ENCODE measurements at places on chromosomes 3 and 15.

- no peak for DNase-seq
Observed at GRCh38 chr3:122974764-122975162, 52.8 kb downstream of the SEMA5B start.

DNA sequence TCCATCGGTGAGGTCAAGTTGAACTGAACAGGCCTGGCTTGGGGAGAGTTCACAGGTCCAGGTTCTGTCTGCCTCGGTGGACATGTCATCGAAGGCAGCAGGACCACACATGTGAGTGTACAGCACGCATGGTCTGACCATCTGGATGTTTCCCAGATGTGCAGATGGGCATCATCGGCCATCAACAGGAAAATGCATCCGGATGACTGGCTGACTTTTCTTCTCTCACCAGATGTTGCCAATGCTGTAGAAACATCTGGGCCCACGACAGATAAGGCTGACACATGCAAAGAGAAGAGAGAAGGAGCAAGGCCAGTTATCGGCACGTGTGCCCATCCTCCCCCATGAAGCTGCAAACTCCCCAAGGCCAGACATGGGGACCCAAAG, 45.1 kb downstream of the NOX5 start:
- DNase-seq = no peak

- no peak for DNase-seq
Observed at GRCh38 chr3:143443851-143444331, 324.3 kb downstream of the CHST2 start.

GRCh38 chr3:183541738-183542137, 13.8 kb downstream of the KLHL6 start:
- DNase-seq = no peak

DNA sequence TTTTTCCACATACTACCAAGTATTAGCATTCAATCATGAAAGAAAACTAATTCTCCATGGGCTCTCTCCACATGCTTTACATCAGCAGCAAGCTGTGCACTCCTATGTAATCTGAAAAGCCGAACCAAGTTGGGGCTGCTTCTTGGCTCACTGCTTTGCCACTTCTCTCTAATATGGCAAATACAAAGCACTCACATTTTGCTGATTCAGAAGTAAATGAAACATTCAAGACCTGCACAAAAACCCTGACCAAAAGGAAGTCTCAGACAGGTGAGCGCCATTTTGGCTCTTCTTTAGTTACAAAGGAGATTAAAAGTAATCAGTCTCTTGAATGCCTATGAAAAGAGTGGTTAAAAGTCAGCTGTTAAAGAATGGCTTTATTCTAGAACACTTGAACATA, 915.2 kb downstream of the FHIT start:
- DNase-seq = no peak

DNA sequence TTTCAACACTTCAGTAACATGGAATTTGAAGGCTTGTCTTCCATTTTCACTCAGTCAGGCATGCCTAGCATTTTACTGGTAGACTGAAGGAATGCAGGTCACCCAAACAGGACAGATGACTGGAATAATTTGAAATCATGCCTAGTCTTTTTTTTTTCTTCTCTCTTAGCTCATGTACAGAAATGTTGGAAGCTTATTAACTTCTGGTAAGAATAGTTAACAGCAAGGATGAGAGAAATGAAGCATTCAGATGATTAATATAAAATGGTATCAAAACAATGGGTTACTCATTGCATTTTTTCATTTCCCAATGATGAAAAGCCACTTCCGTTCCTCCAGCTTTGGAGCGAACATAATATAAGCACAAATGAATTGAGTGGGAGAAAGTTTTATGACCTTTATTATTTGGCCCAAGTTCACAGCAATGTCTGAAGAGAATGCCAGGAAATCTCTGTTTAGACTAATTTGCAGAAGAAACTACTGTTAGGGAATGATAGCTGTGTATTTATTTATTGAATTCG, 431.6 kb upstream of the RASGRP1 start:
- DNase-seq = no peak

GRCh38 chr15:33458421-33458820, 147.7 kb downstream of the RYR3 start:
- DNase-seq = no peak

DNA sequence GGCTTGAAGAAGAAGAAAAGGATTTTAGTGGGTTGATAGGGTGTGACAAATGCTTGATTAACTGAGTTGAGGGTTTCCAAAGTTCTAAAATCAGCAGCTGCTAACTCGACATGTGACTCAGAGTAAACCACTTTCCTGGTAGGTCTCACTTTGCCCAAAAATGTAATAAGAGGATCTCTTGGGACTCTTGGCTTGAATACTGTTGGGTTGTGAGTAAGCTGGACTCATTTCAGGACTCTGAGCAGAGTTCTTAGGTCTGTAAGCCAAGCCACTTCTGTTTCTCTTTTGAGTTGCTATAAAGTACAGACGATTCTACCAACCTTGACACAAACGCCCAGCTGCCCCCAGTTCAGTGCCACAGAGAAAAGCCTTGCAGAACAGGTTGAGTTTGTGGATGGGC, 241.1 kb downstream of the ZNF621 start:
- DNase-seq = no peak

DNA sequence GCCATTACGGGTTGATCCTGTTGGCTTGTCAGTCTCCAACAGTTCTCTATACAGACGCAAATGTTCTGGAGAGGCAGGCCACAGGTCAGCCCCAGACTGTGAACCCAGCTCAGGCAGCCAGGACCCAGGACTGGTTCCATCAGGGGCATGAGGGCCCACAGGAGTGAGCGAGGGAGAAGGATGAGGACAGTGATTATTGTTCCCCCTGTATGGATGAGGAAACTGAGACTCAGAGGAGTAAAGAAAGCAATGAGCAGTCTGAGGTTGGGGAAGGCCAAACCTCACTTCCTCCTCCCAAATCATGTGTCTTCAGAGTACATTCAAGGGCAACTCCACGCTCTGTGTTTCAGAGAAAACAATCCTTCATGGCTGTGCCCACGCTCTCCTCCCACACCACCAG, 121.9 kb downstream of the RPLP1 start:
- no peak for DNase-seq

GRCh38 chr3:111948786-111949185, 30.0 kb upstream of the ABHD10 start:
- no peak for DNase-seq

DNA sequence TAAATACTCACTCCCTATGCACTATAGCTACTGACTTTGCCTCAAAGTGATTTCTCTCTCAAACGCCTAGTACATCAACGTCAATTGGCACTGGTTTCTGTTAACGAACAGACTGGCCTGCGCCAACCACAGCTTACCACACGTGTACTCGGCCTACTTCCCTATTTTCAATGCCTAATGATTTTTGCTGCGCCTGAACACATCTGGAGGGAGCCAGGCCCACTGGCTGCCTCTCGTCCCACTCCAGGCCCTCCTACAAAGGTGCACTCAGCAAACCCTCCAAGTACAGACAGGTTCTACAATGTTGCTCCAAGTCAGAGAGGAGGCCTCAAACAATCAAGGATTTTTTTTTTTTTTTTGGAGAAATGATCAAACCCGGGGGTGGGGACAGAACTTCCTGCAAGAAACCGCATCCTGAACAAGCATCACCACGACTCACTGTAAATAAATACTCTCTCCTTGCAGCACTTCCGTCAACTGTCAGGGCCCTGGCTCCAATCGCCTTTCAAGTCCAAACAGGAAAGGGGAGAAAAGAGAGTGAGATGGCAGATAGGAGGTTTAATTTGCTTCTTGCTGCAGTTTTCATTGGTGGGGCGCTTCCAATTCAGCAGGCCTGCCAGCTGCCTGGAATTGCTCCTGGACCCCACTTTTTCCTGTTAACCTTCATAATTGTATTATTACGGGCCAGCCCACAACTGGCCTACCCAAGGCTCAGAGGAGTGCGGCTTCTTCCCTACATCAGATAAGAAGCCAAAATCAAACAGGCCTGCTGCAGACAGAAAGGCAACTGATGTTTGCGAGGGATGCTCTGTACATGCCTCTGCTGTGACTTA, 139.3 kb downstream of the FOXP1 start:
- no peak for DNase-seq

- DNase-seq = peak; percentile 50
Observed at GRCh38 chr3:141308588-141309218, 59.6 kb upstream of the ZBTB38 start.

- no peak for DNase-seq
Observed at GRCh38 chr3:112000367-112000771, 1.6 kb downstream of the TAGLN3 start.

DNA sequence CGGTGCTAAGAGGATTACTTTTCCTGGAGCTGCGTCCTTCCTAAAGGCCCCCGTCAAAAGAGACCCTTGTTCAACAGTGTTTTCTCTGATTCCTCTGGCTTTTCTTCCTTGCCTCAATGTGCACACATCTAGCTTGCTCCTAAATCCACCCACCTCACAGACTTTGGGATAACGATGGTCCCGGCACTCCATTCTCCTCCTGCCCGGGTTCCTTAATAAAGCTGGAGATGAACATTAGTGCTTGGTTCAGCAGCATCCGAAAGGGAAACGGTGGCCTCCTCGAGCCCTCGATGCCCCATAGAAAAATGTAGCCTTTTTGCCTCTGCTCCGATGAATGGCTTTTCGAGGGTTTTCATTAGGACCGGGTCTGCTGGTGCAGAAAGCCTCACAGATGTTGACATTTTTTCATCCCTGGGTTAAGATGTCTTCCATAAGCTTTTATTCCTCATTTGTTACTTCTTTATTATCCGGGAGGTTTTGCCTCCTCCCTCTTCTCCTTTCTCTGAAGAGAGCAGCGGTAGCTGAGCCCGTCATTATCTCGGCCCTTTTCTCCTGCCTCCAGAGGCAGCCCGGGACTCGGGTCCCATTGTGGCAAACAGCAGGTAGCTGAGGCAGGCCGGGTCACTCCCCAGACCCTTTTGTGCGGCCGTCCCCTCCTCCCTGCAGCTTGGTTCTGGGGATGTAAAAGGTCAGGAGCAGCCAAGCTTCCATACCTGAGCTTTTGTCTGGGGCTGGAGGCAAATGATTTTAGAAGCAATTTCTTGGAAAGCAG, 64.6 kb downstream of the CPN2 start:
- DNase-seq = no peak

DNA sequence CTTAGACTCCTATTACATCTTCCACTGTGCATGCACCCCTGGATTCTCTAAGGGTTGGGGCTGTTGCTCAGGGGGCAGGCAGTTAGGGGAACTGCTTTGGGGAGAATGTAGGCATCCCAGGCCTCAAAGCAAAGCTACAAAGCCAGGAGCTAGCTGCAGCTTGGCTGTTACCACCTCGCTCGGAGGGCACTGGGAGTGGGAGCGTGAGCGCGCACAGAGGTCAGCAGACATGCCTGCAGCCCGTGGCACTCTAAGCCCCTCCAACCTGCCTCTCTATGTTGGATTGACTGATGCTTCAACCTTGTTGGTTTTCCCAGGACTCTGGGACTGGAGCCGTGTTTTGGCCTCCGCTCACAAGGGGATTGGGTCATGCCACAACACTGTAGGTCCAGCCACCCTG, 69.8 kb downstream of the CPN2 start:
- no peak for DNase-seq

DNA sequence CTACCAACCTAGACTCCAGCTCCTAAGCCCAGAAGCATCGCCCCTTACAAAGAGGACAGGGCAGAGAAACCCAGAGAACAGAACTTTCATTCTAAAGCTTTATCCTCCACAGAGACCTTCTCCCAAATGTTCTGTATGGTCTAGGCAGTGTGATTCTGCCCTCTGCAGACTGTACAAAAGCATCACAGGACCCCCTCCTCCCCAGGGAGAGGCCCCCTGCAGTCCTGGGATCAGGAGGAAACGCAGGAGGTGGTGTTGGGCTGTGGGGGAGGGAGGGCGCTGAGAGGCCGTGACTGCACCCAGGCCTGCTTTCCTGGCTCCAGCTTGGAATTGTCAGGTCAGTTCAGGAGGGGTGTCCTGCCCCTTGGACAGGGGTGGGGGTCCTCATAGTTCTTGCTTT, 101.3 kb downstream of the DGKG start:
- DNase-seq = no peak

DNA sequence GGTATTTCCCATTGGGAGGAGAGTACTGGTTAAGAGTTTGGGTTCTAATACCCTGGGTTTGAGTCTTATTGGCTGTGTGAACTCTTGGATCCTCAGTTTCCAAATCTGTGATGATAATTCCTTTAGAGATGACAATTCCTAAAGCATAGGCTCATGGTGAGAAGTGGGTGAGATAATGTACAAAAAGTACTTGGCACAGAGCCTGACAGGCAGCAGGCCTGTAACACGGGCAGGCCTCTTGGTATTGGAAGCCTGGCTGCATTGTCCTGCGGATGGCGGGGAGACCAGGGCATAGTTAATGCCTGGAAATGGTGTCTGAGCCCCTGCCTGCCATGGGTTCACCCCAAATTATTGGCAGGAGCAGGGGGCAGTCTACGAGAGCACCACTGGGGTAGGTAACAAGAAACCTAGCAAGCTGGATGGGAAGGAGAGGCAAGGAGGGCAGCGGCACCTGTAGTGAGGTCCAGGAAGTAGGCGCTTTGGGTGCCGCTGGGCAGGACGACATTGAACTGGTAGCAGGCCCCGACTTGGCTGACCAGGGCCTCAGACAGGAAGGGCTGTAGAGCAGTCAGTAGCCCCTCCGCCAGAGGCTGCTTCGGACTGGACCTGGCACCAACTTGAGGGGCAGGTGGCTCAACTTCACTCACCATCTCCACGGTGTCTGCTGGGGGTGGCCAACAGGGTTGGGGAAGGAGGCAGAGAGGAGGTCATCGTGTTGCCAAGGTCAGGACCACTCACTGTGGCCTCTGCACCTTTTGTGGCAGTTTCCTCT, 7.7 kb downstream of the STOML1 start:
- no peak for DNase-seq

GRCh38 chr15:57697588-57697987, 8.9 kb upstream of the POLR2M start:
- DNase-seq = no peak

DNA sequence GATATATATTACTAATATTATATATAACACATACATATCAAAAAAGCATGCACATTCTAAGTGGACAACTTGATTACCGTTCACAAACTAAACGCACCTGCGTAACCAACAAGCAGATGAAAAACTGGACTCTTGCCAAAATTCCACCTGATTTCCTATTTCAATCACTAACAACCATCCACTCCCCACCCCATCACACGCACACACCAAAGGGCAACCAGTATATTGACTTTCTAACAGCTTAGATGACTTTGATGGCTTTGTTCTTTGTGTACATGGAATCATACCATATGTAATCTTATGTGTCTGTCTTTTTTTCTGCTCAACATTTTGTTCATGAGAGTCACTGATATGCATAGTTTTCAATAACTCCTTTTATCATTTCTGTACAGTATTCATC, 496.8 kb upstream of the ARRDC4 start:
- no peak for DNase-seq

- no peak for DNase-seq
Observed at GRCh38 chr3:82287562-82287961, 526.1 kb upstream of the GBE1 start.

GRCh38 chr3:4979428-4980228, at the start of gene BHLHE40:
TSS of gene BHLHE40 (plus strand) at chr3:4979437. CDS start at chr3:4979719, 282 bp downstream.
- no peak for DNase-seq

GRCh38 chr15:67161412-67161811, 93.0 kb downstream of the AAGAB start:
- no peak for DNase-seq
